Epithelial cell of proximal tubule (primary cell): ENCODE measurements at places on chromosomes 16 and 17. TPM values are rescaled to one million over a fixed set of nuclear protein-coding genes. Genes with fewer than 3 reads are reported as not detected.

- DNase-seq: no peak
Measured at GRCh38 chr16:68283801-68284598, 19.7 kb downstream of the SLC7A6 start.

C17orf67 gene
- 0.17 and 0.43 TPM in 2 replicates for total RNA-seq

GRCh38 chr17:14211801-14212200, 24.9 kb downstream of the CDRT15 start:
- no peak for DNase-seq

KRTAP4-12 gene
- total RNA-seq: not detected in 2 replicates

DNA sequence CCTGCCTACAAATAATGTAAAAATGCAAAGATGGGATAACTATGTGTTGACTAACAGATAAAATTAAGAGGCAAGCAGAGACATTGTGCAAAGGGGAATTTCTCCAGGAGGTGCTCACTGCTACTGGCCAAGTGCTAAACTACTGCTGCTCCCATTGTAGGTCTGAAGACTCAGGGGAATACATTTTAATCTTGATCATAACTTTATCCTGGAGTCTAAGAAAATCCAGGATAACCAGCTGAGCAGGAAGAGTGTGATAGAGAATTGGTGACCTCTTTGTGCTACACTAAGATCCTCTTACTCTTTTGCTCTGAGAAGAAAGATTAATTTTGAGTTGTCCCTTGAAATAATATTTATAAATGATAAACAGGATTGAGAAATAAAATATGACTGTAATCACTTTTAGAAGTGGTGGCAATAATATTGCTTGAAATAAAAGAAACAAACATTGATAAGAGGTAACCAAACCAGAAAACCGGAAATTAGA, 5.9 kb downstream of the RNF43 start:
- DNase-seq: no peak

KCNH6 gene
- not detected in 2 replicates for total RNA-seq

GRCh38 chr16:85567101-85567866, 45.8 kb upstream of the GSE1 start:
- no peak for DNase-seq
